ENCODE measurements at places on chromosomes 13 and 19.

GRCh38 chr13:112688560-112689302 is 1.1 kb upstream of the ATP11A start:
- DNase-seq: no peak

DNA sequence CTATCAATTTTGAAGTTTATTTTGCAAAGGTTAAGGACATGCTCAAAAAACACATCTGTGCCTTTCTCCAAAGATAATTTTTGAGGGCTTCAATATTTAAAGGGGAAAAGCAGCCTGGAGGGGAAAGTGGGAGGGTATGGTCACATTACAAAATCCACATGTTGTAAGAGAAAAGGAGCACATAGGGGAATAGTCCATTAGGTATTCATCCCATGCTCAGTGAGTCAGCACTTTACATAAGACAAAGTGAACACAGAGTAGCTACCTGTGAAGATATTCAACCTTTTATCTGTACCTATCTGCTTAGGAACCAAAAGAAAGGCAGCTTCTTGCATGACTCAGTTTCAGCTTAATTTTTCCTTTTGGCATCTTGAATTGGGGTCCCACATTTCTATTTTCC is 932.0 kb downstream of the SLITRK6 start:
- DNase-seq: no peak

GRCh38 chr13:34672631-34673030 is 269.4 kb upstream of the NBEA start:
- no peak for DNase-seq

DNA sequence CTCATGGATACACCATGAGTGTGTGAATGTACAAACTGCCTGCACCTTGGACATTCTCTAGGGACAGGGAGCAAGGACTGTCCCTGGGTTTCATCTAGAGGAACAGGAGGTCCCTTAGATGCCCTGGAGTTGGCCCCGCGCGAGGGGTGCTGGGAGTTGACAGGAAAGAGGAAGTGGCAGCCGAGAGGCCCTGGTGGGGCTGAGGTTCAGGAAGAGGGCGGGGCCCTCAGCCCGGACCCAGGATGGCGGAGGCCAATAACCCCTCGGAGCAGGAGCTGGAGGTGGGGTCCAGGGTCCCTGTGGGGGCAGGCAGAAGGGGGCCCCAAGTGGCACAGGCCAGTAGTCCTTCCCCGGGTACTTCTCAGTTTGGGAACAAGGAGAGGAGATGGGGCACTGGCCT is 6.9 kb downstream of the PKN1 start:
- DNase-seq: no peak

DNA sequence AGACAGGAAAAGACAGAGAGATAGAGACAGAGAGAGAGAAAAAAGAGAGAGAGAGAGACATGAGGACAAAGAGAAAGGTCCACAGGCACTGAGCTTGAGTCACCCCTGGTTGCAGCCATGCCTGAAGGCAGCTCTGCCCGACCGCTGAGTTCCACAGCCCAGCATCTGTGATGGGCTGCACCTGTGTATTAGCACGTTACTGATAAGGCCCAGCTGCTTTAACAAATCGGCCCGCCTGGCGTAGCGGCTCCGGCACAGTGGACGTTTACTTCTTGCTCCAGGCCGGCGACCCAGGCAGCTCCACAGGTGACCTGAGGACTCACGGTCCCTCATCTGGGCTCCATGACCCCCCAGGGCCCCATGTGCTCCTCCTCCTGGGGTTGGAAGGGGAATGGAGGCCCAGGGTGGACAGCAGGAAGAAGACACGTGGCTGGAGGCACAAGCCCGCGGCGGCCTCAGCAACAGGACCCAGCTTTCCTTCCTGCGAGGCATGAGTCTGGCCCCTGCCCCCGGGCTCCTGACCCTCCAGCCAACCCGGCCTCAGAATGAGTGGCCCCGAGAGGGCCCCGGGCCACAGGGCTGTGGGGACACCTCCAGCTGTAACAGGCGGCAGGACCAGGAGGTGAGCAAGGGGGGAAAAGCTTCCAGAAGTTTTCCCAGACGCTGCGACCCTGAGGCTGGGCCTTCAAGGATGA is 3.9 kb upstream of the CSNK1G2 start:
- no peak for DNase-seq

- DNase-seq: no peak
These were observed 4.5 kb downstream of the ZNF554 start for GRCh38 chr19:2824129-2824528.

DNA sequence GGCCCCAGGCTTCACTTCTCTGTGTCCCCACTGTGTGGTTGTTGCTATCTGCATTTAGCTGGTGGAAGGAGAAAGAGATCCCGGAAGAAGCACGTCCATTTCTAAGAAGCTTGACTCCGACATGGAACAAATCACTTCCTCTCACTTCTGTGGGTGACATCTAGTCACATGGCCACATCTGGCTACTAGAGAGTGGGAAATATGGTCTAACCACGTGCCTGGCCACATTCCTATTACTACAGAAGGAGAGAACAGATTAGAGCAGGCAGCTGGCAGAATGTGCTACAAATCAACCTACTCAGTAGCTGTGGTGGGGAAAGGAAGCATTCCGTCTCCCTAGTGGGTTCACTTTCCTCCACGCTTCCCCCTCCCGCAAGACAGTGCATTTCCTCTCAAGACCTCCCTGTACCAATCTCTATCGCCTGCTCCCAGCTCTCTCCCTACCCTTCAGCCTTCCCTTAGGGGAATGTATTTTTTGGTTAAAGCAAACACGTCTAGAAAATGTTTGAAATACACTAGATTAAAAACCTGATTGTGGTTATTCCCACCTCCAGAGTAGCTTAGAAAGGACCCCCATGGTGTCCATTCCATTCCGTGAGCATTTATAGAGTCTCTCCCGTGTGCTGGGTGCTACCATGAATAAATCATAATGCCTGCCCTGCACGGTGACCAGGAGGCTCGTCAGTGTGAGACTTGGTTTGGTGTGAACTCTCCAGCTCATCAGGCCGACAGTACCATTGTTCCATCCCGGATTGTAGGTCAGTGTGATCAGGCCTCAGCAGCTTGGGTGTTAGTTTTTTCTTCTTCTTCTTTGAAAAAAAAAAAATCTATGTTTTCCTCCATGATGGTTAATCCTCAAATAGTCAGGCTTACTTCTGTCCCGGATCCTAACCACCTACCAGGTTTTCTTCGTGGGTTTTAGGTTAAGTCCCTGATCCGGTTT is 8.0 kb upstream of the AMER2 start:
- DNase-seq: no peak

DNA sequence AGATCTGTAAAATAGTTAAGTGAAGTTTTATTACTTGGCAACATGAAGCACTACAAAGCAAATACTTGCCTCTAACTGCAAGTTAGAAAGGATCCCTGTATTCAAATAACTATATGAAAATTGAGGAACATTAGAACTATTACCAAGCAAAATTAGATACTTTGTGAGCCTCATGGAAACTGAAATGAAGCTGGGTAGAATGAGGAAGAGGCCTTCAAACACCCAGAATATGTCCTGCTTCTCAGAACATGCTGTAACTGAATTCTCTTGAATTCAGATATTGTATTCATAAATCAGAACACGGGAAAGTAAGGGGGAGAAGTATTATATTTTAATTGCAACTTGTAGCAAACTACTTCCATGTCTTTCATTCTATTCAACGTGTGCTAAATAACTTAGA is 947.9 kb downstream of the PCDH17 start:
- no peak for DNase-seq

DNA sequence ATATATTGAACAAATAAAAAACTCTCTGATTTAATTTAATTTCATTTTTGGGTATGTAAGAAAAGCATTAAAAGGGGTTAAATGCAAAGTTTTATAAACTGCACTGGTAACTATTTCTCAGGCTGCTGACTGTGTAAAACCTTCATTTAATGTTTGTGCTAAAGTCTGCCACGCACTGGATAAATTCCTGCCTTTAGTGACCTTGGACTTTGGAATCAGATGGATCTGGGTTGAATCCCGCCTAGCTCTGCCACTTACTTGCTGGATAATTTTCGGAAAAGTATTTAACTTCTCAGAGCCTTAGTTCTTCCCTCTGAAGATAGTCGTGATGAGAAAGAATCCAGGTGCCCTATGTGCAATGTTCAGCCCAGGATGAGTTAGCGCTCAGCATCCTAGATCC is 58.6 kb downstream of the RASL11A start:
- DNase-seq: no peak

DNA sequence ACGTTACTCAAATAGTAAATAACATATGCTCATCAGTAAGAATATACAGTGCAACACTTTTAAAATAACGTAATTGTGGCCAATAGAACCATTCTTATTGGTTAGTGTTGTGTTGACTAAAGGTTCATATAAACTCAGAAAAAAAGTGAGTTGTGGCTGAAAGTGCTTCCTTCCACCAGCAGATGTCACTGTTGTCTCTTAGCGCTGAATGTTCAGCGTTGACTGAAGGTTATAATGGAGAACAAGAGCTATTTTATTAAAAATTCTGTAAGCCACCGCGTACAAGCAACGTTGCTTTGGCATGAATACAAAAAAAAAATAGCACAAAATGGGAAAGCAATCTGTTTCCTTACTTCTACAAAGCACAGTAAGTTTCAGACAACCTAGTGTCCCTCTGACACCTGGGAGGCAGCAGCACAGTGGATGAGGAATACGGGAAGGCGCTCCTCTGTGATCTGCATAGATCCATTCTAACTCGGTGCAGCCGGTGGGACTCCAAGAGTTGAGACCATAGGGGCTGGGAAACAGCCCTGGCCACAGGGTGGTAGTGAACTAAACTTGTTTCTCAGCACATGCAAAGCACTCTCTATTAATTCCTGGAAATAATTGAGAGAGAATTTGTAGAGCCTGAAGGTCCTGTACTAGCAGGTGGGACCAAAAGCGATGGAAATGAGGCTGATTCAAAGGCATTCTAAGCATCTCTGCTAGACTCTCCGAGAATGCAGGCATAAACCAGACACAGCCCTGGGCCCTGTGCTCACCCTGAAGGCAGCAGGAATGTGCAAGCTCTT is 23.9 kb upstream of the OXGR1 start:
- peak; percentile 50 for DNase-seq

GRCh38 chr13:48621056-48621455 is 32.7 kb upstream of the CYSLTR2 start:
- DNase-seq: no peak

DNA sequence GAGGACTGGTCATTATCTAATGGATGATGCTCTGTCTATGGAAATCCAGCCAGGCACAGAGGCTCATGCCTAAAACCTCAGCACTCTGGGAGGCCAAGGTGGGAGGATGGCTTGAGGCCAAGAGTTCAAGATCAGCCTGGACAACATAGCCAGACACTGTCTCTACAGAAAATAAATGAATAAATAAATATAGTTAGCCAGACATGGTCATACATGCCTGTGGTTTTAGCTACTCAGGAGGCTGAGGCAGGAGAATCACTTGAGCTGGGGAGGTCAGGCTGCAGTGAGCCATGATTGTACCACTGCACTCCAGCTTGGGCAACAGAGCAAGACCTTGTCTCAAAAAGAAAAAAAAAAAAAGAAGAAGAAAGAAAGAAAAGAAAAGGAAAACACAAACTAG is 234.7 kb downstream of the TSHZ3 start:
- DNase-seq: no peak

DNA sequence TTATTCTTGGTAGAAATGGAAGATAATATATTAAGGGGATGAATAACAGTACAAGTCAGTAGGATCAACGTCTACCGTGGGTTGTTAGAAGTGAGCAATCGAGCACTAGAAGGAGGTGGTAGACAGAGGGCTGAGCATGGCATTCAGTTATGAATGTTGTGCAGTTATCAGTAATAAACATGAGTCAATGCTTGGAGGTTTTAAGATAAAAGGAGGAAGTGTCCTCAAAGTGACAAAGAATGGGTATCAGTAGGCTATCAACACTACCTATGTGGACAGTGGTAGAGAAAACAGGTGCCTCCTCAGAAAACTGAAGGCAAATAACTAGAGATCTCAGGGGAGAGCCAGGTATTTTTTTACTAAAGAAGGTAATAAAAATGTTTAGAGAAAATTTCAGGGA is 1607.0 kb downstream of the PCDH9 start:
- DNase-seq: no peak

DNA sequence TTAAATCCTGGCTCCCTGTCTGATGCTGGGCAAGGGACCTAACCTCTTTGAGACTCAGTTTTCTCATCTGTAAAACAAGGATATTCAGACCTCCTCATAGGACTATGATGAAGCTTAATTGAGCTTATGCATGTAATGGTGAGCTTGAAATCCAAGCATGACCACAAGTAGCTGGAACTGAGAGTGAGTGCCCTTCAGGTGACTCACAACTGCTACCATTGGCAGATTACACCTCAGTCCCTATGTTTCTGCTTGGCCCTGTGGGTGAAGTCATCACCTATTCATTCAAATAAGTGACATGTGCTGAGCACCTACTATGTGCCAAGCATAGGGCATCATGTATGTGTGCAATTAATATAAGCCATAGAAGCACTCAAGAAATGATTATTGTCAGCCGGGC is 25.7 kb downstream of the NOVA2 start:
- DNase-seq: peak; percentile 19

GRCh38 chr19:3575260-3575741 is 2.6 kb downstream of the HMG20B start:
- no peak for DNase-seq

DNA sequence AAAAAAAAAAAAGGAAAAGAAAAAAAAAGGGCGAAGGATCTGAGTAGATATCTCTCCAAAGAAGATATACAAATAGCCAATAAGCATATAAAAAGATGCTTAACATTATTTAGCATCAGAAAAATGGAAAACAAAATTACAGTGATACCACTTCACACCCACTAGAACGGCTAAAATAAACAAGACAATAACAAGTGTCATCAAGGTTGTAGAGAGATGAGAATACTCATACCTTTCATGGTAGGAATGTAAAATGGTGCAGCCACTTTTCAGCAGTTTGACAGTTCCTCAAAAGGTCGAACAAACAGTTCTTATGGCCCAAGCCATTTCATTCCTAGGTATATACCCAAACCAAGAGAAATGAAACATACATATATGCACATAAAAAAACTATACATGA is 33.5 kb downstream of the FOXO1 start:
- DNase-seq: no peak

DNA sequence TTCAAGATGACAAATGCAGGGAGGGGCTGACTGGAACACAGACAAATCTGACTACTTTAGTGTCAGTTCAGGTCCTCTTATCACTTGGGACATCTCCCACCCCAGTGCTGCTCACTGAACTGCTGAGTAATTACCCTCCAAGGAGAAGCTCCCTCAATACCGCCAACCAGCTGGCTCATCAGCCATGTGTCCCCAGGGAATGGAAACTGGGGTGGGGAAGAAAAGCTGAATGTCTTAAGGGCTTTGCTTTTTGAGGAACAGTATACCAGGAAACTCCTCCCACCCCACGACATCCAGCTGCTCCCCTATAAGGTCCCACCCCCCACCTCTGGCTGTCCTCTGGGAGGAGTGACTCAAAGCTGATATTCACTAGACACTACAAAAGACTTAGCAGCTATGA is 2.0 kb downstream of the ZNF823 start:
- DNase-seq: peak; percentile 39

DNA sequence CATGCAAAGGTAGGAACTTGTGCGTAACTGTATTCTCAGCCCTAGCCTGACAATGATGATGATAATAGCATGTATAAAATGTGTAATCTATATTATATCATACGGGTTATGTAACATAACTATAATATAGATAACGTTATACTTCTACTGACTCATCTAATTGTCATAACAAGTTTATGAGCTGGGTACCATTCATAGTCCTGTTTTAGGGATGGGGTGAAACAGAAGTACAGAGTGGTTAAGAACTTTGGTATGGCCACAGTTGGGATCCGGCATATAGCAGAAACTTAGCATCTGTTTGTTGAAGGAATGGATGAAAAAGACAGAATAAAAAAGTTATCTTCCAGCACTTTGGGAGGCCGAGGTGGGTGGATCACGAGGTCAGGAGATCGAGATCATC is 5.2 kb downstream of the CTU1 start:
- DNase-seq: no peak

All from HCEC 1CT (cell line).